Stimulated activated CD4-positive, alpha-beta T cell treated with anti-CD3 and anti-CD28 coated beads, Interleukin-15, amount 100 ng/mL, for 1 hour (primary cell): ENCODE measurements at places on chromosomes 2 and 18.
A peak's percentile ranks its signal among the peaks of the same experiment; 100 is the strongest.

DNA sequence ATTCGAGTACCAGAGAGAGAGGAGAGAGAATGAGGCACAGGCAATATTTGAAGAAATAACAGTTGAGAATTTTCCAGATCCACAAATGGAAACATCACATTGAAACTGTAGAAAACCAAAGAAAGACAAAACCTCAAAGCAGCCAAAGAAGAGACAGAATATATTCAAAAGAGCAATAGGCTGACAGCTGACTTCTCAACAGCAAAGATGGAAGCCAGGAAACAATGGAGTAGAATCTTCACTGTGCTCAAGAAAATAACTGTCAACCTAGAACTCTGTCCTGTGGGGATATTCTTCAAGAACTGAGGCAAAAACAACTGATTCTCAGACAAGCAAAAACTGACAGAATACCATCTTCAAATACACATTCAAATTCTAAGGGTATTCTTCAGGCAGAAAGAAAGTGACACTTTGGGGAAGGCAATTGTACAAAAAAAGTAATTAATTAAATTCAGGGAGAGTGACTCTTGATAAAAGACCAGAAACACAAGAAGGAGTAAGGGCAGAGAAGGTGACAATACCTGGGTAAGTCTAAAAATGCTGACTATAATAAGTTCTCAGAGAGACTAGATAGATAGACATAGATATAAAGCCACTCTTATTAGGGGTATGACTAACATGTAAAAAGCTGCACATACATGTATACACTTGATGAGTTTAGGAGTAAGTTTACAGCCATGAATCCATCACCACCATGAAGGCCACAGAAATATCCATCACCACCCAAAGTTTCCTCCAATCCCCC lies 25.6 kb downstream of the ANKMY1 start:
- no peak for DNase-seq

DNA sequence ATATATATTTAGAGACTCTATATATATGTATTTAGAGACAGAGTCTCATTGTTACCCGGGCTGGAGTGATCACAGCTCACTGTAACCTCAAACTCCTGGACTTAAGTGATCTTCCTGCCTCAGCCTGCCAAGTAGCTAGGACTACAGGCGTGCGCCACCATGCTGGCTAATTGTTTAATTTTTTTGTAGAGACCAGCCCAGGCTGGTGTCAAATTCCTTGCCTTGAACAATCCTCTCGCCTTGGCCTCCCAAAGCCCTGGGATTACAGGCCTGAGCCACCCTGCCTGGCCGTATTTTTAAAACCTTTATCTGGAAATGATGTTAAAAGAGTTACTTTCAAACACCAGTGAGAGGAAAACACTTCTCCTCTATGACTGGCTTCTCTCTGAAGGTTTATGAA lies 30.9 kb upstream of the PGAP1 start:
- DNase-seq, result no peak

- no peak for DNase-seq
Observed at GRCh38 chr2:152920846-152921245, 202.4 kb downstream of the ARL6IP6 start.

GRCh38 chr18:79487183-79487800 lies 91.6 kb downstream of the NFATC1 start:
- no peak for DNase-seq

DNA sequence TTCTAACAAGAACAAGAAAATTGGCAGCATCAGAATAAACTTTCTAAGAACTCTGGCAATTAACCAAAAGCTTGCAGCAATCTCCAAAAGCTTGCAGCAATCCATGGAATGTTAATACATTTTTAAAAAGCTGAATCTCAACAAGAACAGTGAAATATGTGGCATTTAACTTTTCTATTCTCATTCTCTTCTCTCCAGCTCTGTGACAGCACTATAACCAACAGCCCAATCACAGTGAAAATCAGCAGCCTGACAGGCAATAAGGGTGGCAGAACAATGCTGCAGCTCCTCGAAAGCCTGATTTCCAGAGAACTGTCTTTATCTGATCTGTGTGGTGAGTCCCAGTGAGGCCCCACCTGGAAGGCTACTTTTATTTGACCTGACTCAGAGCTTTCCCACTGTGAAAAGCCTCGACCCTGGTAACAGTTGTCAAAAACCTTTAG lies 60.0 kb downstream of the TMEM131 start:
- DNase-seq, result no peak

DNA sequence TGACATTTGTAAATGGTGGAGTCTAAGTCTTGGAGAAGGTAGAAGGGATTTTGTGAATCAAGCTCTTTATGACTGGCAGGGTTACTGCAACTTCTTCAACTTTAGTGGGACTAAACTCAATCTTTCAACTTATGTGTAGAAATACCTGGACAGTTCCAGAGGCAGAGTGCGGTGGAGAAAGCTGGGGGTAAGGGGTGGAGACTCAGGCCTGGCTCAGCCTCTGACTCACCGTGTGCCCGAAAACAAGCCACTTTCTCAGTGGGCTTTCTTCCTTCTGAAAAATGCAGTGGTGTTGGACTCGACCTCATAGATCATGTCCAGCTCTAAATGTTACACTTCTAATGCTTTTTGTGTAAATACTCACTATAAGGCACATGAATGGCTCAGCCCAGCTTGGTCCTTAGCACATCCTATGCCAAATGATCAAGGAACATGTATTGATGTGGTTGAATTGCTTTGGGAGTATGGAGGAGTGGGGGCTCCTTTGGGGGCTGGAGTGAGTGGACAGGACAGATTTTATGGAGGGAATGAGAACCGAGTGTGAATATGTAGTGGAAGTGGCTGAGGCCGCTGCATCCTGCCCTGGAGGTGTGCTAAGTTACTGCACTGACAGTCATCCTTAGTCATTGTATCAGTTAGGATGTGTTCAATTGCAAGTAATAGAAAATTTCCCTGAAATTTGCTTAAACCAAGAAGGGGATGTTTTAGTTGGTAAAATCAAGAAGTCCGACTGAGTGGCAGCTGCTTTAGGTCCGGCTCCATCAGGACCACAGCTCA lies 32.2 kb upstream of the IGFBP5 start:
- no peak for DNase-seq

- no peak for DNase-seq
Observed at GRCh38 chr2:18106841-18107240, 228.4 kb downstream of the KCNS3 start.

- DNase-seq, result no peak
Observed at GRCh38 chr18:64403784-64404503, 255.1 kb upstream of the LINC00305 start.

- no peak for DNase-seq
Observed at GRCh38 chr2:150432312-150432625, 55.2 kb downstream of the RND3 start.

GRCh38 chr2:239834143-239834542 lies 191.0 kb downstream of the NDUFA10 start:
- DNase-seq, result no peak

DNA sequence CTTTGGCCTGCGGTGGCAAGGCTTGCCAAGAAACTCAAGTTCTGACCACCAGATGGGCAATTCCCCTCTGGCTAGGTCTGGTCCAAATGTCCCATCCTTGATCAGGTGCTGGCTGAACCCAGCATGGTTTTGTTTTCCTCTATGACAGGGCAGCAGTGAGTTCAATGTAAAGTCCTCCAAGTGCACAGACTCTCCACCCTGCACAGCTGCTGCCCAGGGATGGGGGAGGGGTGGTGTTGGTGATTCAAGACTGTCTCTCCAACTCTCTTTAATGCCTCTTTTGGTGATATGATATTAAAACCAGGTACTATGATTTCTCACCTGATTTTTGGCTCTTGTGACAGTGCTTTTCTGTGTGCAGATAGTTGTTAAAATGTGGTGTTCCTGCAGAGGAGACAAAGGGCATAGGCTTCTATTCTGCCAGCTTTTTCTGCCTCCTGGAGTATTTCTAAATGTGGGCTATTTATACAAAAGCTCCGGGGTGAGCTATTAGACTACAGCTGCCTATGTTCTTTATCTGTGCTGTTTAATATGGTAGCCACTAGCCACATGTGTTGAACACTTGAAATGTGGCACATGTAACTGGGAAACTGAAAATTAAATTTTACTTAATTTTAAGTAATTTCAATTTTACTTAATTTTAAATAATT lies 64.0 kb upstream of the STK39 start:
- DNase-seq, result no peak

DNA sequence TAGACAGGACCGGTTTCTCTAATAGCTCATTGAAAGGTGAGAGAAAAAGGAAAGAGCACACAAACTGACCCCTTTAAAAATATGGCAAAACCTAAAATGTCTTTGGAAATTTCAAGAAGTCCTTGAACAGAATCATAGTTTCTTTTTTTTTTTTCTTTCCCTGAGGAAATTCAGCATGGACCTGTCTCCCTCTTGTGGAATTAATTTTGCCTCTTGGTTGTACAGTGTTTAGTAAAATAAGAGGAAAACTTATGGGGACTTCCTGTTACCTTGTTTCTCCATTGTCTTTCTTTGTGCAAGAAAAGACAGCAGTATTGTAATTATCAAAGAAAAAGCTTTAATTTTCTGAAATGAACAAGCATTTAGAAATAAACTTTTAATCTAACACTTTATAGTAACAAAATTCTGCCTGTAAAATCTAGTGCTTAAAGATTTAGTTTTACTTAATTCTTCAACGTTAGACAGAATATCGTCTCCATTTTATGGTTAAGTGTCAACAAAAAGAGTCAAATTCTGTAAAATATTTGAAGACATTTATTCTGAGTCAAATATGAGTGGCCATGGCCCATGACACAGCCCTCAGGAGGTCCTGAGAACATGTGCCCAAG lies 176.3 kb upstream of the NABP1 start:
- no peak for DNase-seq

GRCh38 chr2:181308766-181309515 lies 148.2 kb upstream of the ITGA4 start:
- DNase-seq, result no peak

DNA sequence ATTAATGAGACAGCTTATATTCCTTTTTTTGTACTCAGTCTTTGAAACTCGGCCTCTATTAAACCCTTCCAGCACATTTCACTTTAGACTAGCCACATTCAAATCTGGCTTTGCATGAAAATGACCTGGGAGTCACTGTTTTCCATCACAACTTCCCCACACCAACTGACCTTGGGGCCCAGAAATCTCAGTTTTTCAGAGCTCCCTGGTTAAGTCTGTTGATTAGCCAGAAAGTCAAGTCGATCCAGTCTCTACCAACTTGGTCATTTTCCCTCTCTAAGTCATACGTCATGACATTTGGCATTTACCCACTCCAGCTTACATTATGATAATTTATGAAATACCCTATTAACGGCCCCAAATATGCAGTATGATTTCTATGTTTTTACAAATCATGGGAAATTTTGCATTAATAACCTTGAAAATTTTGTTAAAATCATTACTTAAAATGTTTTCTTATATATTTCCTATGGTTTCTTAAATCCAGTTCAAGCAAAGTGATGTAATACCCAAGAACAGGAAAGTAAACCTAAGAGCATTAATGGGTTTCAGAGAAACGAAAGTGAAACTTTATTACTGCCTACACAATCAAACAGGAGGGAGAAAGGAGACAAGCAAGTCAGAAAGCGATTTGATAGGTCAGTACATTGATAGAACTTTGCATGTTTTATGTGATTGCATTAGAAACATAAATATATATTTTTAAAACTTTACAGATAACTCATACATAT lies 77.1 kb downstream of the SPATS2L start:
- DNase-seq, result no peak

DNA sequence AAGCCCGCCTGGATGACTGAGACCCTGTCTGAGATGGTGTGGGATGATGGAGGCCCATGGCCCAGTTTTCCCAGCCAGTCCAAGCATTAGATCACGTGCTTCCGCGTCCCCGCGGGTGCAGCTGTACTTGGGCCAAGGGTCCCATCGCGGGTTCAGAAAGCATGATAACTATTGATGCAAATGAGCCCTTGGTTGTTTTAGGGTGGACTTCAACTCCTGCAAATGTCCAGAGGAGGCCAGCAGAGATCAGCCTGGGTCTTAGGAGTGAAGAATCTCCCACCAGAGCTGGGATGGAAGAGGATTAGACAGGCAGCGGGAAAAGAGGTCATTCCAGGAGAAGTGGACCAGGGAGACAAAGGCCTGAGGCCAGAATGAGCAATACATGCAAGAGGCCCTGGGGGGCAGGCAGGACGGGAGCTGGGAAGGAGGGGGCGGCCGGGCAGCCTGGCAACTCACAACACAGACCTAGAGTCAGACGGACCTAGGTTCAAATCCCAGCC lies 89.9 kb upstream of the TMEM247 start:
- DNase-seq, result no peak

GRCh38 chr2:232839411-232840079 lies 30.5 kb upstream of the SNORC start:
- DNase-seq, result no peak

GRCh38 chr2:109032229-109032820 lies 43.3 kb upstream of the EDAR start:
- DNase-seq, result peak; percentile 19

DNA sequence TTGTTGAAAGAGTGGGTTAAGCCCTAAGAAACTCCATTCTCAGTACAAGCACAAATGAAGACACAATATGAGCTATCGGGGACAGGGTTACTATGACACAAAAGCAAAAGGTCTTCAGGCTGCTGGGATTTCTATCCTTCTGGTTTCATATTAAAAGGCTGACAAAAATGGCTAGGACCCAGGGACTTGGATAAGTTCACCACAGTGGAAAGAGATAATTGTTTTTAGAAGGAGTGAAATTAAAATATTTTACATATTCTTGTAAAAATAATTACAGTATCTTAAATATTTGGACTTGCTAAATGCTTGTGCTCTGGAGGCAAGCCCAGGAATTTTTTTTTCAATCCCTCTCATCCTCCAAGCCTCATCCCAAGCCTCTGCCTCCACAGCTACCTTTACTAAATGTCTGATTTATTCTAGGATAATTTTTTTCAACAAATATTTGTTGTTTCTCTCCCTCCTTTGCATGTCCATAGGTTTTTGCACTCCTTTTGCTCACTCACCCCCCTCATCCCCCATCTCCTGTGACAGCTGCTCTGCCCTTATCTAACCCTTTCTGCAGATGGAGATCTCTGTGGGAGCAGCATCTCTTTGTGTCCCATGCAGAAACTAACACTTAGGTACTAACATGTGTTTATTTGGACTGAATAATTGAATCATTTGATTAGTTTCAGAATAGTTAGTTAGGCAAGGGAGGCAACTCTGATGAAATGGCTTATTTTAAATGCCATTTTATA lies 47.8 kb upstream of the NABP1 start:
- DNase-seq, result no peak

DNA sequence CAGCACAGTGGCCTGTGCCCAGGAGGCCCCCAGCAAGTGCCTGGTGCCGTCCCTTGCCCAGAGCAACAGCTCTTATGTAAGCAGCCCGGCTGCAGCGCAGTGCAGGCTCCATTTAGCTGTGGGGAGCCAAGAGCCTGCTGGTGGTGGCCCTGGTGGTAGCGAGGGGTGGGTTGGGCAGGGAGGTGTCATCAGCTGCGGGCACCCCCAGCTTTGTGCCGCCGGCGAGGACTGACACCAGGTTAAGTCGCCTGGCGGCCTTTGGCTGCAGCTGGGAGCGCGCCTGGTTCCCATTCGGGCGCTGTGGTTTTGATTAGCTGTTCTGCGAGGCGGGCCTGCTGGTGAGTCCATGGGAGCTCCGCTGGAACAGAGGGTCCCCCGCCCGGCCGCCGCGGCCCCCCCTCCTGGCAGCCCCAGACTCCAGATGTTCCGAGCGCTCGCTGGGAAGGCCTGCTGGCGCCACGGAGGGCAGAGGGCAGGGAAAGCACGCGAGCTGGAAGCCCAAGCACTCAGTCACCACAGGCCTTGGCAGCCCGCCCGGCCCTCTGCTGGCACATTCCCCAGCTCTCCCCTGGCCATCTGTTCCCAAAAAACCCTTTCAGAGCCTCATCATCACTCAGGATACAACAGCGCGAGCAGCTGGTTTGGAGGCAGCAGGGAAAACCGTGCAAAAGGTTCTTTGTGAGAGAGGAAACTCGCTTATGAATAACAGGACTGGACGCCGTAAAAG lies 18.4 kb downstream of the ATOH8 start:
- no peak for DNase-seq
